Activated effector memory CD4-positive, alpha-beta T cell treated with Interleukin-2 at 50 U/mL for 16 hours (primary cell): ENCODE measurements at places on chromosomes 16 and 17.
A peak's percentile ranks its signal among the peaks of the same experiment; 100 is the strongest.

DNA sequence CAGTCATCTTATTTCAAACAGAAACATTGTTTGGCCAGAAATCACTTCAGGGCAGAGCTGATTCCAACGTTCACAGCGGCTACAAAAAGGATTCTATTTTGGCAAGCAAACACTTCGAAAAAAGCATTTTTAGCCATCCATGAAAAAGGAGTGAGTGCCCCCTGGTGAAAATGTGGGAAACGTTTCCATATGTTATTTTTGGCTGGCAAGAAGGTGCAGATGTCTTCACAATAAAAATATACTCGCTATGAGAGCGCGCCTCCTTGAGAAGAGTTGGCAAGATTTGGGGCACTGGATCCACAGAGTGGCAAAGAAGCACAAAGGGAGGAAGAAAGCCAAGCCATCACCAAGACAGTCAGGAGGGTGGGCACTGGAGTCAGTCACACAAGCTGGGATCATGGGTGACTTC, 191.1 kb downstream of the CHD9NB start:
- DNase-seq = no peak

DNA sequence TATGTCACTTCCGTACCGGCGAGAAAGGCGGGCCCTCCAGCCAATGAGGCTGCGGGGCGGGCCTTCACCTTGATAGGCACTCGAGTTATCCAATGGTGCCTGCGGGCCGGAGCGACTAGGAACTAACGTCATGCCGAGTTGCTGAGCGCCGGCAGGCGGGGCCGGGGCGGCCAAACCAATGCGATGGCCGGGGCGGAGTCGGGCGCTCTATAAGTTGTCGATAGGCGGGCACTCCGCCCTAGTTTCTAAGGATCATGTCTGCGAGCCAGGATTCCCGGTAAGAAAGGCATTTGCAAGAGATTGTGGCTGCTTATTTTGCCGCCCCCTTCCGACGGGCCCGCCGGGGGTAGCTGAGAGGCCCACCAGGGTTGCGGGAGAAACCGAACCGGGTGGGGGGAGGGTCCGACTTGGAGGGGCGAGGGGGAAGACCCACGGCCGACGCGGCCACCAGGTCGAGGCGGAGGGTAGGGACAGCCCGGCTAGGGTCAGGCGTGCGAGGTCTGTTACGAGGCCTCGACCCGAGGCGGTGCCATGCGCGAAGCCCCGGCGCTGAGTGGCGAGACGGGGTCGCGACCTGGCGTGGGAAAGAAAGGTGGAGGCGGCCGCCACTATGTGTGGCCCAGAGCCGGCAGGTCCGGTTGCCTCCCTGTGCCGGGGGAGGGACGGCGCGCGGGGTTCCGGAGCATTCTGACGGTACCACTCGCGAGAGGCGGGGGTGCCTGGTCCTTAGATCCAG, 6.7 kb upstream of the CD68 start:
- DNase-seq = peak; percentile 100

DNA sequence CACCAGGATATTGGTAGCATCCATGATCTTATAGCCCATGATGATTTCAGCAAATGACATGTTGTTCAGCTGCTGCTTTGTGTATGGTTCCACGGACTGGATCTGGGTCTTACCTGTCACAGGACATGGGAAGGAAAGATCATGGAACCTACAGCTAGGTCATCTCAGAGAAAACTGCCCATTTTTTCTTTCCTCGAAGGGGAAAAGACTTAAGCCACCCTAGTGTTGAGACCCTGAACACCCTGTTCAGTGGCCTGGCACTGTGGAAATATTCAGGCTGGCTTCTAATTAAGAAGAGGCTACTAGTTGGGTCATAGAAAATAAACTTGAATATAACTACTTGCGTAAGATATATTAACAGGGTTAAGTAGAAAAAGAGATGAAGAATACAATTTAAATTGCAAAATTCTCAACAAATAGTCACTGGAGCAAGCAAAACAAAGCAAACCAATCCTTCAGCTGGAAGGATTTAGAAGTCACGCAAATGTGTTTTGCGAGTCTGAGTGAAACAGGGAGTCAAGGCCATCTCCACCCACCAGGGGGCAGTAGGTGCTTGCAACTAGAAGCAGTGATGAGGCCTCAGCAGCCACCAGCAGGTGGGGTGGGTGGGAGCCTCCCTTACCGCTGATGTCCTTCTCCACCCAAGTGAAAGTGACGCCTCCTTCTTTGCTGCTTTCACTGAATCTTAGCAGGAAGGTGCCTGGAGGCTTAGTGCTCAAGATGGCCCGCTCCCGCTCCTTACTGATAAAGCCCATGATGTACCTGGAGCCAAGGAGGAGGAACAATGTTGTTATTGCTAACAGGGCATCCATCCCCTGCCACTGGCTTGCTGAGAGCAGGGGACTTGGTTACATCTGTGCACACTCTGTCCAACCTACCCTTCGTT, 34.3 kb downstream of the STAT5A start:
- DNase-seq = peak; percentile 85

GRCh38 chr17:82170412-82170961, 42.2 kb downstream of the CCDC57 start:
- DNase-seq = no peak

- DNase-seq = no peak
These were observed 78.4 kb downstream of the TRIM37 start for GRCh38 chr17:59028328-59028727.

DNA sequence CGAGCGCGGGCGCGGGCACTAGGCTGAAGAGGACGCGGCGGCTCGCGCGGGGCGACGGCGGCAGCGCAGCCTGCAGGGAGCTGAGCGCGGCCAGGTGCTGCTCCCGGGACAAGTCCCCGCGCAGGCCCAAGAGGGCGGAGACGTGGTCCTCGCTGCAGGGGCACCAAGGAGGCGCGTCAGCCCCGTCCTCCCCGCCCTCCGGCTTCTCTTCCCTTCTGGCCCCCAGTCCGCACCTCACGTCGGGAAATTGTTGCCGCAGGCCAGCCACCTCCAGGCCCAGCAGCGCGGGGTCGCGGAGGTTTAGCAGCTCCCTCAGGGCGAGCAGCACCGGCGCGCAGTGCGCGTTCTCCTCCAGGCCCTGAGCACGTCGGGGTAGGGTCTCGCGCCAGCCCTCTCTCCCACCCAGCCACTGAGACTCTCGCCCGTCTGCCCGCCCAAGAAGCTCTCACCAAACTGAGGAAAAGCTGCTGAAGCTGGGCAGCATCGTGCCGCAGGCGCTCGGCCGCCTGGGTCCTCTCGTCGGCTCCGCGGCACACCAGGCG, 761 bp upstream of the MATCAP1 start:
- no peak for DNase-seq

GRCh38 chr17:9095390-9095789, 74.1 kb downstream of the NTN1 start:
- no peak for DNase-seq

- no peak for DNase-seq
These were observed 916 bp downstream of the E2F4 start for GRCh38 chr16:67192781-67193361.

DNA sequence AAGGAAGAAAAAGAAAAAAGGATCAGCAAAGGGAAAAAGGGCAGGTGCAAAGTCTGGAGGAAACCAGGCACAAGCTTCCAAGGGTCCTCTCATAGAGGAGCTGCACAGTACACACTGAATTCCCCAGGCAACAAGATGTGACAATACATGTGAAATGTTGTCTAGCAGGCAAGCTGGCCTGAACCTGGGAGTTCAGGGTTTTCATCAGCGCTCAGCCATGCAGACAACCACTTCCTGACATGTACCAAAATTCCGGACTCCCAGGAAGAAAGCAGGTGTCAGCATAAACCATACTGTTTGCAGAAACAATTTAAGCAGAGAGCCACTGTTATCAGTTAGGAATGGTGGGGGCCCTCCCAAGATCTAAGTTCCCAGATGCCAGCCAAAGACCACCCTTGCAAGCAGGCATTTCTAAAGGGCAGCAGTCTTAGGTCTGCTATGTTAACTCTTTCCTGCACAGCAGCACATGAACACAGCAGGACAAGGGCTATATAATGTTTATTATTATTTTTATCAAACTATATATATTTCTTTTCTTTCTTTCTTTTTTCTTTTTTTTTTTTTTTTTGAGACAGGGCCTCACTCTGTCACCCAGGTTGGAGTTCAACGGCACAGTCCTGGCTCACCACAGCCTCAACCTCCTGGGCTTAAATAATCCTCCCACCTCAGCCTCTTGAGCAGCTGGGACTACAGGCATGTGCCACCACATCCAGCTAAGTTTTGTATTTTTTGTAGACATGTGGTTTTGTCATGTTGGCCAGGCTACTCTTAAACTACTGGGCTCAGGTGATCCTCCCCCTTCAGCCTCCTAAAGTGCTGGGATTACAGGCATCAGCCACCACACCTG, 10.1 kb downstream of the TK2 start:
- DNase-seq = no peak

DNA sequence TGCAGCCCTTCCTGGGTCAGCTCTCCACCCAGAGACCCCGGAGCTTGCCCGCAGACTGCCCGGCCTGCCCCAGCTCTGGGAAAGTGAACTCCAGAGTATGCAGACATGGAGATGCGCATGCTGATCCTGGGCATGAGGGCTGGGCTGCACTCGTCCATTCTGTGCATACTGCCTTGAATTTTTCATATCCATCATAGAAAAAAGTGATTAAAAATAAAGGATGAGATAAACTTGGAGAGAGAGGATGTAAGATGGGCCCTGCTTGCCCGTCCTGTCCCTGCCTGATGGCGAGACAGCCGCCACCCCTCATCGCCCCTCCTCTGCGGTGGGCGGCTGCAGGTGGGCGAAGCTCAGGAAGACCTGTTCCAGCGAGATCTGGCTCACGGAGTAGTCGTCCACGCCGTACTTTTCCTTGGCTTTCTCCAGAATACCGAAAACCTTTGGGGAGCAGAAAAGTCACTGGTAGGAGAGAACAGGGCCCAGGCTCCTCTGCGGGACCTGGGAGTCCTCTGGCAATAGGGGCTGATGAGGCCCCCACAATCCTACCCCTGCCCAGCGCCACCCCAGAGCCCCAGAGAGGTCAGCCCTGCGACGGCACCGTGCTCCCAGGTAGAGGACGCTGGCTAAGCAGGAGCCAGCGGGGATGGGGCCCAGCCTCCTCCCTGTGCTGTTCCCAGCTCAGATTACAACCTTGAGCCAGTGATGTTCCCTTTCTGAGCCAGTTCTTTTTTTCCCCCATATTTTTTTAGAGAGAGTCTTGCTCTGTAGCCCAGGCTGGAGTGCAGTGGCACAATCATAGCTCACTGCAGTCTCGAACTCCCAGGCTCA, 8.7 kb upstream of the RNPS1 start:
- no peak for DNase-seq
